Stimulated activated CD4-positive, alpha-beta T cell treated with anti-CD3 and anti-CD28 coated beads, Interleukin-1b, Interleukin-23, amount 100 ng/mL, for 1 hour (primary cell): ENCODE measurements at places on chromosomes 6 and 20.

DNA sequence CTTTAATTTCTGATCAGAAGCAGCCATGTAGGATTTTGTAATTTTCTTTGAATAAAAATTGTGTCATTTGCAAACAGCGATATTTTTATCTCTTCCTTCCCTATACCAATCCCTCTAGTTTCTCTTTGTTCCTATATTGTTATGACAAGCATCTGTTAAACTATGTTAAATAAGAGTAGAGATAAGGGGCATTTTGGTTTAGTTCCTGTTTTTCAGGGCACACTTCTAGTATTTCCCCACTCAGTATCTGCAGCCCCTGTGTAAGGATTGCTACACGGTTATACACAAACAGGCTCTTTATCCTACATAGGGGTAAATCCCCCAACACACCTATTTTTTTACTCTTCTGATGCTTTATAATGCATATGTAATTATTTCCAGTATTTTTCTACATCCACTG, 42.1 kb downstream of the TRERF1 start:
- no peak for DNase-seq

- no peak for DNase-seq
Observed at GRCh38 chr6:122258839-122259238, 140.6 kb upstream of the HSF2 start.

GRCh38 chr6:167405778-167406532, 81.1 kb downstream of the TTLL2 start:
- no peak for DNase-seq

- DNase-seq, result no peak
Observed at GRCh38 chr20:62413896-62414481, 6.9 kb upstream of the CABLES2 start.

DNA sequence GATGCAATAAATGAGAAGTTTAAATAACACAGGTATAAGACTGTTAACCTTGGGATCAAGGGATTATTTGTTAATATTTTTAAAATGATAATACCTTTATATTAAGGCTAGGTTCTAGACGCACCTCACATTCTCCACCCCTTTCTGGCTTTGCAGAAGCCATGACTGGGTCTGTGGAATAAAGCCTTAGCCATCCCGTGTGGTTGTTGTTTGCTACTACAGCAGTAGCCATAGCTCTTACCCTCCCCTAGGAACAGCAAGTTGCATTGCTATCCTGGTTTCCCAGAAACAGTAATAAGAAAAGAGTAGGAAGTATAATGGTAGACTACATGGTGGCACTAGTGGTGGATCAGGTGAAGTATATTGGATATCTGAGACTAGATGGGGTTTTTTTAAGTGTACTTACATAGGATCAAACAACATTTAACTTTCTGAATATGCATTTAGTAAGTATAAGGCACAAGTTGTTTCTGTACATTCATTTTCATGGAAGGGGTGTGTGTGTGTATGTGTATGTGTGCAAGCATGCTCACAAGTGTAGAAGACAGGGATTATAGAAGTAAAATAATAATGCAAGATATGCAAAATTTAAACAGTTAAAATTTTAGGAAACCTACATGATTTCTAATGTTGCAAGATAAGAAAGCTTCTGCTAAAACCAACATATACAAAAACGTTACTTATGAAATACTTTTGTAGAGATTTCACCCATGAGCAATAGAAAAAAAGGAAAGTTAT, 384.2 kb downstream of the PRKN start:
- DNase-seq, result no peak

DNA sequence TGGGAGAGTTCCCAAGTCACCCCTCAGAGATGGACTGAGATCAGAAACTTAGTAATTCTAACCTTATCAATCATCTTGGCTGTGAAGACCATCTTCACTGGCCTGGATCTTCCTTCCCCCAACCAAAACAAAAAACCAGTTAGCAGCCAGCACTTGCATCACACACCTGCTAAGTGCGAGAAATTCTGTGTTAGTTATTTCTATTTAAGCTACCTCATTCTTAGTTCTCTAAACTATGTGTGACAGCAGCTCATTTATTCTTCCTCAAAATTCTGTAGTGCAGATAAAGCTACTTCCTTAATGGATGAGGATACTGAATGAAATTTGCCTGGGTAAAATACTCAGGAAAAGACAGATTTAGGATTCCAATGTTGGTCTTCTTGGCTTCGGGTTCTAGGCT, 18.2 kb upstream of the TAGAP start:
- no peak for DNase-seq

DNA sequence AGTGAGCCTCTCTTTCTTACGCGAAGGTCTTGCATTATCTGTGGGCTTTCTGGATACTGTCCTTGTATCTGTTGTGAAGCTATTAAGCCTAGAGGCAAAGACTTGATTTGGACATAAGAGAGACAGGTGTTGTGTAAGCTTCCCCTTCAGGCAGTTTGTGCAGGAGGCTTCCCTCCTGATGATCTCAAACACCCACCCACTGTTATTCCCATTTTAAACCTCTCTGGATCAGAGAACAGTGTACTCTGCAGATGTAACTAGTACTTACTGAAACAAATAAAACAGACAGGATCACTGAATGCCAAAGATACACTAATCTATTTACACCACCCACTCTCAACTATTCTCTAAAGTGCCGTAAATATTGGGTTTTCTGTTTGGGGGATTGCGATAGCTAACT, 113.8 kb upstream of the RAB32 start:
- DNase-seq, result no peak

DNA sequence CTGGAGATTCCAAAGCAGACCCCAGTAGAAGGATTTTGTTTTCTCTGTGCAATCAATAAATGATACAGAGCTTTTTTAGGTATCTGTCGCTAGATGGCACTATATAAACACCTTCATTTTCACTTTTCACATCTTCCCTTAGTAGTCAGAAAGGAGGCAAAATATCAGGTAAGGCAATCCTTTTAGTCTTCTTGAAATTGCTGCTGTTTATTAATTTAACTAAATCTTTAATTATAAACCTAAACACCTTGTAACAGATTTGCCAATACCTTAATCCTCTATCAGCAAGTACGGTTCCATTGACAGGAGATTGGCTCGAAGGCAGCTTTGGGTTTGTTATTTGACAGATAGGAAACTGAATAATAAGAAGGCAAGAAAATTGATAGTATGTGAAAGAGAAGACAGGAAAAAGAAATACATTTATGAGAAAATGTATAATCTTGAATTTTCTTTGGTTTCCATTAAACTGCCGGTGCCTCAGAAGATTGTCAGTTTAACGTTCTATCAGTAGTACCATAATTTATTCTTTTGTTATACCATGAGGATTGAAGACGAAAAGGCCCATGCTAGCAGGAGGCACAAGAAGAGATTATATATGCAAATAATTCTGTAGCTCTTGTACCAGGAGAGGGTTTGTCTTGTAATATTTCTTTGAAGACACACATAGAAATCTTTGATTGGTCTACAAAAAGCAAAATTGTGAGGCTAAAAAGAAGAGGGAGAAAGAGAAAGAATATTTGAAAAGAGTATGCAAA, 23.5 kb upstream of the IBTK start:
- no peak for DNase-seq

DNA sequence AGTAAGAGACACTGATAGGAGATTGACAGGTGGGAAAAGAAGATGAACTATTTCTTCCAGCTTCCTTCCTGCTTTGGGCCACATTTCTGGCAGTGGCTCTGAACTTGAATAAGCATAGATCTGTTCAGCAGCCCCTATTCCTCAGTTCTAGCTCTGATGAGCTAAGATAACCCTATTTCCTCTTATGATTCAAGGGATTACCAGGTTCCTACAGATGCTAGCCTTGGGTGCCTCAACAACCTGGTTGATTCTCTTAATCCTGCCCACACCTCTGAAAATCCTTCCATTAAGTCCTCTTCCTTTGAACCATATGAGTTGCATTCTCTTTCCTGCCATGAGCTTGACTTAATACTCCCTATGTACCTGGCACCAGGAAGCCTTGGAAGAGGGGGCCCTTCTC, 49.8 kb upstream of the MOCS1 start:
- DNase-seq, result no peak

DNA sequence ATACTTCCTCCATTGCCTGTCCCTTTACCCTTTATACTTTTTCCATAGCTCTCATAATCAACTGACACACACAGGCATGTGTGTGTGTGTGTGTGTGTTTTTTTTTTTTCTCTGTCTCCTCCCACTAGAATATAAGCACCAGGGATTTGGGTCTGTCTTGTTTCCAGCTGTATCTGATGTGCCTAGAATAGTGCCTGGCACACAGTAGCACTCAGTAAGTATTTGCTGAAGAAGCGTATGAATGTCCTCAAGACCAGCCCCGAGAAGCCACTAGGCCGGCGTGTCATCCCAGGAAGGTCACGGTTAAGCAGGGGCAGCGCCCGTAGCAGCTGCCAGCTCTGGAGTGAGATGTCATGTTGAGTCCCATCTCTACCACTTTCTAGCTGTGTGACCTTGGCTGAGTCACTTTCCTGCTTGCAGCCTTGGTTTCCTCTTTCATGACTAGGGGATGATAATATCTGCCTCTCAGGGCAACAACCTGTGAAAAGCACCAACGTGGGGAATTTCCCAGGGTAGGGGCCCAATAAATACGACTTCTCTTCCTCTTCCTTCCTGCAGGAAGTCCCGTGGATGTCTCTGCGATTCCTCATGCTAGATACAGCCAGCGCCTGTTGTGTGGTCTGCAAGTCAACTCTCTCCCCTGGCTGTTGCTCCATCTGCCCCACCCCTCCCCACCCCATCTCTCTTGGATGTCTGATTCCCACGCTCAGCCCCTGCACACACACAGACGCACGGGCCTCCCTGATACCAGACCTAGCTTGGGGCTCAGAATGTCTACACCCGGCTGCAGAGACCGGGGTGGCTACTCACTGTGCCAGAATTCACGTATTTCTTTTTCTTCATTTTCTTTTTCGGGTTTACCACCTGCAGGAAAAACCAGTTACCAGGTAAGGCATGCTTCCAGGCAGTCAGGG, 58.1 kb downstream of the RAB44 start:
- DNase-seq, result peak; percentile 30

DNA sequence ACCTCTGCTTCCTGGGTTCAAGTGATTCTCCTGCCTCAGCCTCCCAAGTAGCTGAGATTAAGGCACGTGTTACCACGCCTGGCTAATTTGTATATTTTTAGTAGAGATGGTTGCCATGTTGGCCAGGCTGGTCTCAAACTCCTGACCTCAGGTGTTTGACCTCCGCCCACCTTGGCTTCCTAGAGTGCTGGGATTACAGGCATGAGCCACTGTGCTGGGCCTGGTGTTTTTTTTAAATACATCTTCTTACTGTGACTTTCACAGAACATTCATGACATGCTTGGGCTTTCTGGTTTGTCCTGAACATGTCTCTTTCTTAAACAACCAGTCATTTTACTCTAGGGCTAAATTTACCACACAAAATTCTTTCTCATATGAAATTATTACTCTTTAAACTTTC, 34.7 kb upstream of the FAM8A1 start:
- DNase-seq, result no peak

DNA sequence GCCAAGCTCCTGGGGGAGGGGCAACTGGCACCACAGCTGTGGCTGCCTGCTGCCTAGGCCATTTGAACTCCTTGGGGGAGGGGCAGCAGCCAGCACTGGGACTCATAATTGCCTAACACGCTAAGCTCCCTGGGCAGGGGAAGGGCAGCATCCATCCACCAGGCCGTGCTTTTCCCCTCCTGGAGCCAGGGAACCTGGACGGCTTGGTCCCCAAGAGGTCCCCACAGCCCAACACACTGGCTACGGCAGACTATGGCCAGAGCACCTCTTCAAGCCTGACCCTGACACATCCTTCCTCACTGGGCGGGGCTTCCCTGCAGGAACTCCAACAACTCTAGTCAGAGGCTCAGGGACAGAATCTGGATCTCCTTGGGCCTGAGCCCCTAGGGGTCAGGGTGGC, 269.4 kb downstream of the RNF144B start:
- no peak for DNase-seq

- DNase-seq, result no peak
Observed at GRCh38 chr6:156658186-156658965, 118.8 kb upstream of the ARID1B start.

DNA sequence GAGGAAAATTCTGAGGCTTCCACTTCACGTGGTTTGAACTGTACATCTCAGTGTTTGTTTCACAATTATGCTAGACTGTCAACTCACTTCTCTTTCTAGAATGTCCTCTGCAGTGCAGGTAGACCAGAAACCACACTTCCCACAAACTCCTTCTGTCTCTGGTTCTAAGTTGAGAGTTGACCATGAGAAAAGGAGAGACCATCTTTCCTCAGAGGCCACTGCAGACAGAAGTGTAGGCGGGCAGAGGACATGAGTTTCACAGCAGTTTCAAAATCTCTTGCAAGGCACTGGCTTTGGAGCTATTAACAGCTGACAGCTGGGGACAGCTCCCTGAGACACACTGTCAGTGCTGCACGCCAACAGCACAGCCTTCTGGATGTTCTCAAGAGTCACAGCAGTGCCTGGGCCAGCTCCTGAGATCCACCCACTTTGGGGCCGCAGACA, 55.4 kb upstream of the MOXD1 start:
- DNase-seq, result no peak

GRCh38 chr6:157376706-157377230, 4.2 kb upstream of the ZDHHC14 start:
- DNase-seq, result no peak

DNA sequence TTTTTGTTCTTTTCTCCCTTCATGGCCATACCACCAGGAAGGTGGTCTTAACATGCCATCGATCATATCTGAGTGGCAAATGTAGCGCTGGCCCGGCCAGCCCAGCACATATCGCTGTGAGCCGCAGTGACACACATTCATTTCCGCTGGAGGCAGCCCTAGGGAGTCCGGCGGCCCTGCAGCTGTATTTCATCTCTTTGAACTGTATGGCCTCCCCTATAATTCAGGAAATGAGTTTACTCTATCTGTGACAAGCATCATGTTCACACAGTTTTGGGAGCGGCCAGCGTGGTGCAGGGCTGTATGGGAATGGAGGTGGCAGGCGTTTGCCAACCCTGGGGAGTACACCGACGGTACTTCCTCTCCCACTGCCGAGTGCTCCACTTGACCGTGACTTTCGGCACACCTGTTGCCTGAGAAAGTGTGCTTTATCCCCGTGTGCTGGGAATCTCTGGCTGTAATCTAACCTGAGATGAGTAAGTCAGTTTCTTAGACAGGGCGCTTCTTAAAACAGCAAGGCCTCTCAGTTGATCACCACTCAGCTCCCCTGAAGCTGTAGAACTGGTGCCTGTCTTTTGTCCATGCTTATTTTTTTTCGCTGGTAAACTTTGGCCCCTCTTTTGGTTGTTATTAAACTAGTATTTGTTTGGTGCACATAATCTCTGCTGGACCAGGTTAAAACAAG, 257.1 kb upstream of the TAB2 start:
- no peak for DNase-seq

- no peak for DNase-seq
Observed at GRCh38 chr6:164859816-164860215, 449.6 kb downstream of the C6orf118 start.

GRCh38 chr6:93139408-93140081, 279.8 kb downstream of the EPHA7 start:
- DNase-seq, result no peak

DNA sequence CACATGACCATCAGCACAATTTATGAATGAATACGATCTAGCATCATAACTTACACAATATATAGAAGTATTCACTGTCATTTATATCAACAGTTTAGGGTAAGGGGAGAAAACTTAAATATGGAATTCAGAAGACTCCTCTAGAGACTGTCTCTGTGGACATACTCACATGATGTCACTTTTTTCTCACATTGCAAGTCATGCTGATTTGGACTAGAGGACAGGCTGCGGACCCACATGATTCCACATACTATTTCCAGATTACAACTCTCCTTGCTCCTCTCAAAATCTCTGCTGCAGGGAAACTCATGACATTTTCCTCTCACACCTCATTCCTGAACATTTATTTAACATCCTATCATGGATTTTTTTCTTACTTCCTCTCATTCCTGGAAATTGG, 13.4 kb downstream of the CRISP1 start:
- no peak for DNase-seq

GRCh38 chr6:56263596-56264315, 16.4 kb upstream of the COL21A1 start:
- DNase-seq, result no peak
